ENCODE measurements at places on chromosomes 13 and 19.

DNA sequence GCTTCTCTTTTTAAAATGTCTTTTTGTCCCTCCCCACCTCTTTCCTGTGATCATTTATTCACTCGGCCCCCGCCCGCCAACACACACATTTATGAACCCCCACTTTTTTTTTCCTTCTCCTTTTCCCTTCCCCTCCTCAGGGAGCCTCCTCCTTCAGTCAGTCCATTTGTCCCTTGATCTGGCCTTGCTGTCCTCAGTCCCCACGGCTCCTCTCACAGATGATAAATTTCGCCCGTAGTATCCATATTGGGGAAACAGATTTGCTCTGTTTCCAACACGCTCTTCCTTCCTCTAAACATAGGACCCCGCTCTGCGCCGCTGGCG is 2.0 kb downstream of the GSX1 start:
- DNase-seq = no peak
- H3K4me3 ChIP-seq = no peak overlapping the region
- H3K36me3 ChIP-seq = no peaks in the 10 kb centered on the region
- H3K27ac ChIP-seq = no peak overlapping the region

- H3K4me1 ChIP-seq = no peaks in the 10 kb centered on the region
- DNase-seq = no peak
- H3K36me3 ChIP-seq = no peaks in the 10 kb centered on the region
- H3K4me3 ChIP-seq = no peak overlapping the region
- no peaks in the 10 kb centered on the region for H3K27me3 ChIP-seq
Measured at GRCh38 chr19:31100981-31101380, 248.3 kb downstream of the TSHZ3 start.

GRCh38 chr19:58536852-58537798 is 6.7 kb upstream of the TRIM28 start:
- H3K4me1 ChIP-seq = no peaks in the 10 kb centered on the region
- H3K36me3 ChIP-seq = no peaks in the 10 kb centered on the region
- no peak overlapping the region for H3K4me3 ChIP-seq
- no peaks in the 10 kb centered on the region for H3K27me3 ChIP-seq
- DNase-seq = no peak
- H3K27ac ChIP-seq = no peak overlapping the region

- no peaks in the 10 kb centered on the region for H3K36me3 ChIP-seq
- H3K27ac ChIP-seq = no peak overlapping the region
- H3K4me1 ChIP-seq = no peaks in the 10 kb centered on the region
- DNase-seq = no peak
- H3K27me3 ChIP-seq = no peaks in the 10 kb centered on the region
Measured at GRCh38 chr13:53144826-53145225, 116.2 kb downstream of the OLFM4 start.

DNA sequence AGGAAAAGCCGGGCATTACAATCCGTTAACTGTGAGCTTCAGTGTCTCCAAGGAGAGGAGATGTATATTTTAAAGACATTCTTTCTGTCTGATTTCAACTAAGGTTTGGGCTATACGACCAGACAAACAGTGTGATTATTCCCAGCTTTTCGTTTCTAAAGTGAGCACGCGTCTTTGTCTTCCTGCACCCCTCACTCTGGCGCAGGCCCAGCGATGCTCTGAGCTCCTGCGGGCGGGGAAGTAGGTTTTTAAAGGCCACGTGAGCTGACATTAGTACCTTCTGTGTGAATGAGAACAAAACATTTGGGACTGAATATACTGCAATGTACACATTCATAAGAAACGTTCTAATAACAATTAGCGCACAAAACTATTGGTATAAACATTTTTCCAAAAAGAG is 15.3 kb upstream of the RANBP3 start:
- no peak for DNase-seq
- no peaks in the 10 kb centered on the region for H3K36me3 ChIP-seq
- H3K27ac ChIP-seq = no peak overlapping the region
- H3K4me3 ChIP-seq = no peak overlapping the region

GRCh38 chr19:56760842-56761241 is 79.7 kb downstream of the PEG3 start:
- DNase-seq = no peak
- no peak overlapping the region for H3K4me3 ChIP-seq
- H3K4me1 ChIP-seq = no peaks in the 10 kb centered on the region
- no peak overlapping the region for H3K27ac ChIP-seq
- no peaks in the 10 kb centered on the region for H3K36me3 ChIP-seq

GRCh38 chr13:34246511-34246910 is 428.6 kb downstream of the RFC3 start:
- H3K4me1 ChIP-seq = no peaks in the 10 kb centered on the region
- no peak for DNase-seq
- H3K4me3 ChIP-seq = no peak overlapping the region
- no peaks in the 10 kb centered on the region for H3K36me3 ChIP-seq
- no peak overlapping the region for H3K27ac ChIP-seq

GRCh38 chr13:98476106-98476505 is 100.8 kb downstream of the STK24 start:
- H3K27me3 ChIP-seq = no peaks in the 10 kb centered on the region
- H3K36me3 ChIP-seq = no peaks in the 10 kb centered on the region
- DNase-seq = no peak
- peak overlapping the region; percentile 81 for H3K27ac ChIP-seq

DNA sequence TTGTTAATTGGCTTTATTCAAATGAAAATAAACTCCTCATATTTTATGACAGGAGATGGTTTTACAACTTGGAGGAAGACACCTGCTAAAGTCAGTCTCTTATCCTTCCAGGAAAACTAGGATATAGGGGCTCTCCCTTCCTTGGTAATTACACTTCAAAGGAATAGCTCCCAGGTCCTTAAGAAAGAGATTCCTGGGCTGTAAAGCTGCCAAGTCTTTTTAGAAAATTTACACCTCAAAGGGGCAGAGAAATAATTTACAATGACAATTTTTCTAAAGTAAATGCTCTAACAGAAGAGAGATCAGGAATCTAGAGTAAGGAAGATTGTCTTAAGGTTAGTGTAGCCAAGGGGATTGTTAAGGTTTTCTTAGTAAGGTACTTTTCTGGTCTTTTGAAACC is 1359.0 kb downstream of the OLFM4 start:
- no peaks in the 10 kb centered on the region for H3K4me1 ChIP-seq
- no peak overlapping the region for H3K4me3 ChIP-seq
- no peaks in the 10 kb centered on the region for H3K27me3 ChIP-seq
- DNase-seq = no peak
- H3K36me3 ChIP-seq = no peaks in the 10 kb centered on the region

GRCh38 chr13:77359171-77359570 is 32.3 kb upstream of the MYCBP2 start:
- H3K27me3 ChIP-seq = no peaks in the 10 kb centered on the region
- H3K4me3 ChIP-seq = no peak overlapping the region
- no peaks in the 10 kb centered on the region for H3K4me1 ChIP-seq
- no peak overlapping the region for H3K27ac ChIP-seq

DNA sequence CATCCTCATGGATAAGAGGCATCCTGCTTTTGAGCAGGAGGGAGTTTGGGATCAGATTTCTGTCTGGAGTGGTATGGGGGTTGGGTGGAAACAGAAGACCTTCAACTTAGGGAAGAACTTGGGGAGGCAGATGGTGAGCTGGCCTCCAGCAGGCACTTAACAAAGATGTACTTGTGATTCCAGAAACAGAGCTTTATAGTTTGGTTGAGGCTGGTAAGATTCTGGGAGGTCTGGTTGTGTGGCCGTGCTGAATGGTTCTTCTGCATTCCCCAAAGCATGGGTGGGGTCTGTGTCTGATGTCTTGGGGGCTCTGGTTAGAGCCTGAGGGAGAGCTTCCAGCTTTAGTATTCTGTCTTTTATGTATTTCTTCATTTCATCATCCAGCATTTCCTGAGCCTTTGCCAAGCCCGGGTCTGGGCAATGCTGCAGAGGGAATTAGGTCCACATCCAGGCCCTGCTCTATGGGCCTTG is 4.8 kb downstream of the MEGF8 start:
- H3K36me3 ChIP-seq = no peaks in the 10 kb centered on the region
- no peak for DNase-seq
- no peak overlapping the region for H3K27ac ChIP-seq

DNA sequence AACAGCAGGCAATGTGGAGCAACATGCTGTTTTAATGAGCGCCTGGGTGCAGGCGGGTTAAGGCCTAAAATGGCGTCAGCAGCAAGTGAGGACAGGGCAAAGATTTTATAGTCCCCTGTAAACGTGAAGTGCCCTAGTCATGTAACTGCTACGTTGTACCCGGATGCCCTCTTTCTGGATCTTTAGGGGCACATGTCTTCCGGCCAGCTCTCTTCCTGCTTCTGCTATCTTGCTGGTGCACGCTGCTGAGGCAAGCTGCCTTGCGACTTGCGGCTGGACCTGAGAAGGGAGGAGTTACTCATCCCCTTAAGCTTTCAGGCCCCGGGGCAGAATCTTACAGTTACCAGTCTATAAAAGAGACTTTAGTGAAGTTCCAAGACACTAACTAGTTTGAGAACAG is 303.6 kb upstream of the DACH1 start:
- DNase-seq = no peak
- H3K4me1 ChIP-seq = no peaks in the 10 kb centered on the region
- H3K36me3 ChIP-seq = no peaks in the 10 kb centered on the region
- H3K27ac ChIP-seq = no peak overlapping the region

DNA sequence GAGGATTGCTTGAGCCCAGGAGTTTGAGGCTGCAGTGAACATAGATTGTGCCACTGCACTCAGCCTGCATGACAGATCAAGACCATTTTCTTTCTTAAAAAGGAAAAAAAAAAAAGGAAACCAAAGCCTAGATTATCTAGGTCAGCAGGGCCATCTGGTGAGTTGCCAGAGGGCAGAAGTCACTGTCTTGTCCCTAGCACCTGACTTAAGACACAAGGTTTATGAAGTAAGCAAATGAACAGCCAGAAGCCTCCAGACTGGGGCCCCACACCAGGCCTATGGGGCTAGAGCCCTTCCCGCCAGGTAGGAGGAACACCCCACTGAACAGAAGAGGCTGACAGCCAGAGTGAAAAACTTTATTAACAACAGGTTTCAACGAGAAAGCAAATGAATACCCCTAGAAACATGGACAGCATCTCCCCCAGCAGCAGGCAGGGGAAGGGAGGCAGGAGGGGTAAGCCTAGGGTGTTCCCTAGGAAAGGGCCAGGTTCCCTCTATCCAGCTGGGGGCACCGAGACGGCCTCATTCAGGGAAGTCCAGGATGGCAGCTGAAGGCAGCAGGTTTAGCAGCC is 1.2 kb downstream of the WDR83 start:
- H3K36me3 ChIP-seq = peaks cover 13% of the 10 kb centered on the region
- H3K4me3 ChIP-seq = no peak overlapping the region
- H3K4me1 ChIP-seq = peaks cover 28% of the 10 kb centered on the region

DNA sequence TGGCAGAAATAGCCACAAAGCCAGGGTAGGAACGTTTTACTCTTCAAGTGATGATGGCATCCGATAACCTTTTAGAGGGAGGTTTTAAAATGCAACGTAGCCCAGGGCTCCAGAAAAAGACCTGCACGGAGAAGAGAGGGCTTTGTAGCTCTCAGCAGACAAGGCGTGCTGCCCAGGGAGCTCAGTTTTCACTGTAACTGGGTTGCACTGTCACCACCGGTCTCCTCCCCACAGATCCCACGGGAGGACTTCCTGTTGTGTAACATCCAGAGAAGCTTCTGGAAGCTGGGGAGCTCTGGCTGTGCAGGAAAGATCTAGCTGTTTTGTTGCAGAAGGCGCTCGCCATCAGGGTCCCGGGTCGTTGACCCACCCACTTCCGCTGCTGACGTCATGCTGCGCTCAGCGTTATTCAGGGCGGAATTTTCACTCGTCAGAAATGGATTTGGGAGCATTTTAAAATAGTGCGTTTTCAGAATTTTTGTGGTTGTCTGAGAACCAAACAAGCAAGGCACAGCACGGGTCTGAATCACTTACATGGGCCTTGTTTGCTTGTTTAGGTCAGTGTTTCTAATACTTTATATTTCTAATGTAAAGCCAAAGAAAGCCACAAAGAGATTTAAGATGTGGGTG is 50.8 kb downstream of the ATP11A start:
- DNase-seq = peak; percentile 71
- no peaks in the 10 kb centered on the region for H3K36me3 ChIP-seq
- no peaks in the 10 kb centered on the region for H3K4me1 ChIP-seq
- no peak overlapping the region for H3K4me3 ChIP-seq
- H3K27ac ChIP-seq = peak overlapping the region; percentile 77

DNA sequence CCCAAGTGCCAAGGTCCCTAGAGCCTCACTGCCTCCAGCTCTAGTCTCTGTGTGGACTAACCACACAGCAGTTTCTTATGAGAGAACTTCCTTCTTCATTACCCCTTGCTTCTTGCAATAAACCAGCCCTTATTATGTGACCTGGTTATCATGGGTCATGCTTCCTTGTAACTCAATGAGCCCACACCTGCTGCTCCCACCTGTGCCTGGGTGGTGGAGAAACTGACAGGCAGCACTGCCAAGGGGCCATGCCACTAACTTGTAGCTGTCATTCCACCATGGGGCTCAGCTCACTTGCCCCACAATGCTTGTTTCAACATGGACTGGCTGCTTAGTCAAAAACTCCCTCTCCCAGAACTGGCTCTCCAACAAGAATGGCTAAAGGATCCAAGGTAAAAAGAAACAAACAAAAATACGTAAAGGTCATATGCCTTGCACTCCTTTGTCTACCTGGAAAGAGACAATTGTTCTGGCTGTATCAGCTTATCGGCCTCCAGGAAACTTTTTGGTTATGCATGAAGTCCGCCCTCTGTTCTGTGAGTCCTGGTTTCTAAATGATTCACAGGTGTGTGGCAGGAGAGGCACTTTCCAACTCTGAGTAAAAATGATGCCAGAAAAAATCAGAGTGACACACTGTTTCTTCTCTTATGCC is 446.4 kb downstream of the COG6 start:
- no peak overlapping the region for H3K4me3 ChIP-seq
- peaks cover 5% of the 10 kb centered on the region for H3K4me1 ChIP-seq
- no peaks in the 10 kb centered on the region for H3K36me3 ChIP-seq
- H3K27me3 ChIP-seq = no peaks in the 10 kb centered on the region
- no peak overlapping the region for H3K27ac ChIP-seq
- DNase-seq = no peak

- no peak within 1 kb of the TSS for H3K27ac ChIP-seq
- no peaks in the 10 kb centered on the region for H3K27me3 ChIP-seq
- H3K36me3 ChIP-seq = no peaks in the 10 kb centered on the region
- DNase-seq = peak; percentile 39
- no peak within 1 kb of the TSS for H3K4me3 ChIP-seq
Measured at GRCh38 chr19:53824134-53824611, at the start of gene NLRP12. Gene NLRP12, minus strand, starts transcription at chr19:53824314. Its CDS starts 140 bp downstream, at chr19:53824174.

DNA sequence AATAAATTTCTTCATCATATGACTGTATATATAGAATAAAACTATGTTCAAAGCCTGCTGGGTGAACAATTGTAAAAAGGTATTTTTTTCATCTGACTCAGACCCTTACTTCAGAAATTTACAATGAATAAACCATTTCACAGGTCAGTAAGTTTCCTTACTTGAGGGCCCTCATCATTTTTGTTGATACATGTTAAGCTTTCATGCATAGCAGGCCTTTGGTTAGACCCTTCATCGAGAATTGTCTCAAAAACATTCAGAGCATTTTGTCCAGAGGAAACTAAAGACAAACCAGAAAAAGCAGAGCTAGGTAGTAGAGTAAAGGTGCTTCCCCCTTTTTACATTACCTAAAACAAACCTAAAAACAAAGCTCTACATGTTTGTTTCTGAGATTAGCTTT is 46.2 kb downstream of the FNDC3A start:
- H3K27me3 ChIP-seq = no peaks in the 10 kb centered on the region
- H3K27ac ChIP-seq = no peak overlapping the region
- no peaks in the 10 kb centered on the region for H3K36me3 ChIP-seq
- H3K4me3 ChIP-seq = no peak overlapping the region
- DNase-seq = no peak

Measured in right lobe of liver (tissue), 6 donors.